ENCODE measurements at places on chromosomes 1 and 21.

DNA sequence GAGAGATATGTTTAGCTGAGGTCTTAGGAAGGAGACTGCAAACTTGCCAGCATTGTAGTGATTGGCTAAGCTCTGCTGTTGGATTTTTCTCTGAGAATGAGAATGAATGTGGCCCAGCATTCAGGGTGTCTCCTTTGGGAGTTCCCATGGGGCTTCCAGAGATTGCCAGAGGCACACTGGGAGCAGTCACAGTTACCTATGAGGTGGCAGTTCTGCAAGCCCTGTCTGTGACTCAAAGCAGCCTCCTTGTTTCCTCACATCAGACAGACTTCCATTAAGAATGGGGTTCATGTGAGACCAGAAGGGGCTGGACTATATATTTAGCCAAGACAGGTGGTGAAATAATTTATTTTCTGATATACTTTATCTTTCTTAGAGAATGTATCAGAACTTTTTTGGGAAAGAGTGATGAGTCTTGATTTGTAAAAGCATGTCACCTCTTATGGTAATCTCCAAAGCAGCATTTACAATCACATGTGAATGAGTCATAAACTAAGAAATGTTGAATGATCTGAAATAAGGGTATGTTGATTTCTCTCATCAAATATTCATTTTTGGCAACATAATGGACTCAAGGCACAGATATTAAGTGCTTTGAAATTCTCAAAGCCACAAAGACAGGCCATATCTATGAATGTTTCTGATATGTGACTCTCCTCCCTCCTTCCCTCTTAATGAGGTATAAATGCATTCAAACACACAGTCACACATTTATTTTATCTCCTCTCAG lies 9.5 kb upstream of the SLC19A2 start:
- DNase-seq: no peak

DNA sequence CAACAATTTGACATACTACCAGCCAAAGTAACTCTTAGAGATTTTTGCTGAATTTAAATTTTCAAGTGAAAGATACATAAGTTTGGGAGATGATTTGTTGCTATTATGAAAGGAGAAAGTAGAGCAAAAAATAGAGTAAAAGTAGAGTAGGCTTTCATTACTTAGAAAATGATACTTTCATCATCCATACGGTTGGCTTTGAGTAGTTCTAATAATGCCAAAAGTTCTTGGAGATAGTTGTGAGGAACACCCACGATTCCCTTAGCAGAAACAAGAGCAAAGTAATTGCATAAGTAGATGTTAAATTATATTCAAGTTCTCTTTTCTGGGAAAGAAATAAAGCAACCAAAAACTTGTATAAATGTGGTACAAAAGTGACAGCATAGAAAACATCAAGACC lies 95.0 kb upstream of the VAV3 start:
- DNase-seq: no peak

GRCh38 chr1:31796707-31797106 lies 19.1 kb downstream of the SPOCD1 start:
- no peak for DNase-seq

DNA sequence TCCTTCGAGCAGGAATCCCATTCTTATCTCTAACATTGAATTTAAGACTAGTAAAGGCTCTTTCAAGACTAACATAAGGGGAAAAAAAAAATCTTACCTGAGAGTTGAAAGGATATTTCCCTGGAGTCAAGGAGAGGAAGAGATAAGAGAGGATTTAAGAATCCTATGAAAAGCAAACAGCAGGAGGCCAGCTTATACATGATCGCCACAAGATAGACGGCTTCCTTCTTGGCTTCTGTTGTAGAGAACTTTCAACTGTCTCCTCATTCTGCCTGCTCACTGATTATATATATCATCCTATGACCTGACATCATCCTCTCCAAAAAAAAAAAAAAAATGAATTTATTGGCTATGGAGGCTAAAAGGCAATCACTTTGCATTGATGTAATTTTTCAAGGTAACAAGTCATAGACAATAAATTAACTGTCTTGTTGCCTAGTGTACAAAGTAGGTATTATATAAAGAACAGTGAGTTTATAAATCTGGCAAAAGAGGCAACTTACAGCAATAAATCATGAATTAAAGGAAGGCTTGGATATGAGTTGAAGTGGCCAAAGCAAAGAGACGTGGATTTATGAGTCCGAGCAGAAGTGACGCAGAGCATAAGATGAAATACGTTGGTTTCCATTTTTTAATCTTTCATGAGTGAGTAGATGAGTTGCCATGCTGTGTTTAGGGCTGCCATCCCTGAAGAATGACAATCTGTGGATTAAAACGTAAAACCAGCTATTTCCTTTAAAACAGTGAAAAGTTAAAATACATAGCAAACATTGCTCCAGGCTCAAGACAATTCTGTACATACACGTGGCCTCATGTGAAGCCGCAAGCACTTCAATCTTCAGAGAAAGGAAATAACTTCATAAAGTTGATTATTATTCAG lies at the start of gene UTS2:
TSS of gene UTS2 (minus strand) at position 262 of the 880 bp plus-strand sequence. CDS start at position 200, 62 bp downstream.
- no peak for DNase-seq

All from stimulated activated CD8-positive, alpha-beta memory T cell treated with anti-CD3 and anti-CD28 coated beads, Interleukin-4, amount 100 ng/mL, for 1 hour (primary cell).